ENCODE measurements at places on chromosomes 16 and 17.
A peak's percentile ranks its signal among the peaks of the same experiment; 100 is the strongest.

GRCh38 chr16:88640498-88641247, 2.3 kb downstream of the IL17C start:
- peaks cover 30% of the 10 kb centered on the region for H3K4me1 ChIP-seq
- peak overlapping the region; percentile 10 for H3K27ac ChIP-seq

GRCh38 chr17:33751702-33752065, 458.6 kb upstream of the ASIC2 start:
- H3K4me1 ChIP-seq = peaks cover 6% of the 10 kb centered on the region
- DNase-seq = no peak
- H3K27me3 ChIP-seq = peaks cover 12% of the 10 kb centered on the region
- H3K36me3 ChIP-seq = no peaks in the 10 kb centered on the region
- H3K27ac ChIP-seq = no peak overlapping the region

DNA sequence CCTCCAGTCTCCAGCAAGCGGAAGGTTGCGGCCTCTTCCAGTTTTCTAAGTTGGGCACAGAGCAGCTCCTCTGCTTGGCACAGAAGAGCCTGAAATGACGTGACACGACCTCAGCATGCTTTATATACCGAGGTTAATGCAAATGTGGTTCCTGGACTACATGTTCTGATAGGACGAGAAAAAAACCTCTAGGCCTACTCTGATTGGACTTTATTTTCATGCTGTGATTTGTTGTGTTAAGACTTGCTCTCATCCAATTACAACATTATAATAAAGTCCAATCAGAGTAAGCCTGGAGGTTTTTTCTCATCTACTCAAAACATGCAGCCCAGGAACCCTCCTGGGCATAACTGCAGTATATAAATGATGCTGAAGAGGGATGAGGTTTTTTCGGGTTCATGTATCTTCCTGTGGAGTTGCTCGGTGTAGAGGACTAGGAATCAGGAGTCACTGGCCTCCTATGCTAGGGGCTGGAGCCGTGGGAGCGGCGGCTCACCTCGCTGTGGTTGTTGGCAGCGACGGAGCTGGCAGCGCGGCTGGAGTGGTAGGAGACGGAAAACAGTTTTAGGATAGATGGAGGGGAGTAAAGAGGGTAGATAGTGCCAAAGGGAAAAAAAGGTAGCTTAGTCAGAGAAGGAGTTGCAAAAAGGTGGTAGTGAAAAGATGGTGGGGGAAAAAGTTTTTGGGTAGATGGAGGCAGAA, 878.0 kb downstream of the KCNJ18 start:
- no peaks in the 10 kb centered on the region for H3K36me3 ChIP-seq
- H3K4me3 ChIP-seq = no peak overlapping the region
- no peak for DNase-seq
- no peaks in the 10 kb centered on the region for H3K4me1 ChIP-seq

- H3K4me3 ChIP-seq = no peak overlapping the region
- peaks cover 8% of the 10 kb centered on the region for H3K4me1 ChIP-seq
- DNase-seq = no peak
- no peak overlapping the region for H3K27ac ChIP-seq
- H3K36me3 ChIP-seq = no peaks in the 10 kb centered on the region
- H3K27me3 ChIP-seq = peaks cover 25% of the 10 kb centered on the region
These were observed 77.0 kb downstream of the METRNL start for GRCh38 chr17:83156408-83156807.
